Neural cell (in vitro differentiated cells): ENCODE measurements at places on chromosomes 2 and 18. TPM values are rescaled to one million over a fixed set of nuclear protein-coding genes. Genes with fewer than 3 reads are reported as not detected.

Gene RAB31
- 16.3 and 16.5 TPM in 2 replicates for polyA plus RNA-seq

Gene NCKAP5
- 2.1 and 2.4 TPM in 2 replicates for polyA plus RNA-seq

Gene SLC38A11
- polyA plus RNA-seq: not detected in 2 replicates

Gene RBFA
- polyA plus RNA-seq: 78.1 and 86.8 TPM in 2 replicates

Gene SERPINB13
- polyA plus RNA-seq: not detected in 2 replicates

Gene NDC80
- polyA plus RNA-seq: 1.7 and 1.9 TPM in 2 replicates

Gene NOL4
- polyA plus RNA-seq: 61.0 and 72.0 TPM in 2 replicates

Gene CHRNG
- polyA plus RNA-seq: not detected in 2 replicates

Gene CFAP65
- 1.1 and 1.7 TPM in 2 replicates for polyA plus RNA-seq

Gene NAT8
- not detected in 2 replicates for polyA plus RNA-seq

Gene SKOR2
- polyA plus RNA-seq: not detected in 2 replicates

Gene LONRF2
- 20.7 and 20.9 TPM in 2 replicates for polyA plus RNA-seq

Gene TUBA4B
- polyA plus RNA-seq: not detected in 2 replicates

Gene AMER3
- 19.2 and 22.7 TPM in 2 replicates for polyA plus RNA-seq

Gene LOXL3
- 17.1 and 20.1 TPM in 2 replicates for polyA plus RNA-seq

Gene PSD4
- polyA plus RNA-seq: 0.30 and 0.67 TPM in 2 replicates

Gene TWIST2
- polyA plus RNA-seq: not detected in 2 replicates

Gene DYNAP
- not detected in 2 replicates for polyA plus RNA-seq

Gene MBD1
- polyA plus RNA-seq: 106 and 130 TPM in 2 replicates

Gene GALR1
- polyA plus RNA-seq: 0.11 and 0.14 TPM in 2 replicates

Gene MYL1
- not detected in 2 replicates for polyA plus RNA-seq

Gene IHH
- polyA plus RNA-seq: 0.36 TPM in 1 of 2 replicates, not detected in the other

Gene GPBAR1
- polyA plus RNA-seq: not detected in 2 replicates

Gene ZC3H15
- polyA plus RNA-seq: 122 and 149 TPM in 2 replicates

Gene CDH2
- 193 and 199 TPM in 2 replicates for polyA plus RNA-seq

Gene LHCGR
- polyA plus RNA-seq: not detected in 2 replicates
